OCI-LY7 (cell line): ENCODE measurements at places on chromosomes 7 and 10. TPM values are rescaled to one million over a fixed set of nuclear protein-coding genes. Genes with fewer than 3 reads are reported as not detected.

DNA sequence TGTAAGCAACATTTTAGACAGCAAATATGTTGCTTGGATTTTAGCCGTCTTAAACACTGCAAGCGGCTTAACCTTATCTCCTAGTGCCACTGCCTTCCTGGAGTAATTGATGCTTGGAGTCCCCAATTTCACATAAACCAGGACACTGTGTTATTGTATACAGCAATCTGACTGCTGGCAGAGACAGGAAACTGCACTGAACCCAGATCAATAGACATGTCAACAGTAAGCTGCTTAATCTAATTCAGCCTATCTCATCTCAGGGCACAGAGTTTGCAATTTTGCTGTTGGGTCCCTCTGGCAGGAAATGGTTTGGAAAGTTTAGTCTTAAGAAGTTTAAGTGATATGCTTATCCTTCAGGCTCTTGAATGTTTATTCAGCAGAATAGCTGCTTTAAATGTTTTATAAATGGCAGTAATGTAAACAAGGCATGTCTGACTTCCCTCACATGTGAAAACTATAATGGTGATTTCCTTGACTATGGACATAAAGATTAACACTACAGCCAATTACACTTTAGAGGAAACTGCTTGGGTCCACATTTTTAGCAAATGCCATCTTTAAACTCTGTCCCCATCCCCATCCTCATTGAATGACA, 598.6 kb downstream of the PARD3 start:
- no peak for DNase-seq

Gene FAM13C
- not detected in 2 replicates for total RNA-seq

DNA sequence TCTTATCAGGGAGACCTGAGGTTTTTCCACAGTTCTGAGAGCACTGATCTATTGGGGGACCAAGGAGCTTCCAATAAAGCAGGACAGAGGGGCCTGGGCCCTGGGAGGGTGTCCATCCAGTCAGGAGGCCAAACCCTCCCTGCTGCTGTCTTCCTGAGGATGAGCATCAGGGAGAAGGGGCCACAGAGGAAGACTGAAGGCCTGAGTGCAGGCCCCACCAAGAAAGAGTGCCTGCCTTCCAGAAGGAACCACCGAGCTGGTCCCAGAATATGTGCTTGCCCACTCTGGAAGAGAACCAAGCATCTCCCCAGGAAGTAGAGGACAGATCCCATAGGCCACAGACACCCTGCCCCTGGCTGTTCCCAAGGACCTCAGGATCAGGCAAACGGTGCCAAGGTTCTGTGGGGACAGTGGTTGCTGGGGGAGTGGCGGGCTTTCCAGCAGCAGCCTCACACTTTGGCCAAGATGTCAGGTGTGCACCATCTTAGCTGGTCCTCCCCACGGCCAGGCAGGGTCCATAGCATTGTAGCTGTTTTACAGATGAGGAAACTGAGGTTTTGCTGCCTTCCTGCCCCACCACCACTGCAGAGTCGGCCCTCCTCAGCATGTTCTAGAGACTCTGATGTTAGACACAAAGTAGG, 199.4 kb downstream of the GRID1 start:
- no peak for DNase-seq

GRCh38 chr7:158424011-158424410, 163.6 kb downstream of the PTPRN2 start:
- DNase-seq = no peak

GRCh38 chr10:94131885-94132284, 138.2 kb downstream of the PLCE1 start:
- DNase-seq = no peak
